ENCODE measurements at places on chromosomes 7 and 10.

- no peak for DNase-seq
Observed at GRCh38 chr10:17200001-17200911, 1.2 kb downstream of the TRDMT1 start.

GRCh38 chr10:4685491-4685890, 140.5 kb upstream of the AKR1E2 start:
- DNase-seq, result no peak

- peak; percentile 50 for DNase-seq
Observed at GRCh38 chr10:25226775-25227682, 52.2 kb downstream of the GPR158 start.

DNA sequence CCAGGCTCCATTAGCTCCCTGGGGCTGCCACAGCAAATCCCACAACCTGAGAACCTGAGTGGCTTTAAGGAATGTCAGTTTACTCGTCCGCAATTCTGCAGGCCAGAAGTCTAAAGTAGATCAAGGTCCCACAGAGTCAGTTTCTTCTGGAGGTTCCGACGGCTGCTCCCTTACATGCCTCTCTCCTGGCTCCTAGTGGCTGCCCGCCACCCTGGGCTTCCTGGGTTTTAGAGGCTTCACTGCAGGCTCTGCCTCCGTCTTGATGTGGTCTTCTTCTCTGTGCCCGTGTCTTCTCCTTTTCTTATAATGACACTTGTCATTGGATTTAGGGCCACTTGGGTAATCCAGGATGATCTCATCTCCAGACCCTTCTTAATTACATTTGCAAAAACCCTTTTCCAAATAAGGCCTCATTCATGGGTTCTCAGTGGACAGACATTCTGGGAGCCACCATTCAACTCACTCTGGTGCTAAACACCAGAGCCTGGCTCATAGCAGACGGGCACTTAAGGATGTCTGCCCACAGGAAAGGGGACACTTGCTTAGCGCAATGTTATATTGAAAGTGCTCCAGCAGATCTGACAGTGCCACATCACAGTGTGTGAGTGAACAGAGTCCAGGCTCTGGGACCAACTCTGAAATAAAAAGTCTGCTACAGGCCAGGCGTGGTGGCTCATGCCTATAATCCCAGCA, 77.6 kb downstream of the VWC2 start:
- peak; percentile 42 for DNase-seq

DNA sequence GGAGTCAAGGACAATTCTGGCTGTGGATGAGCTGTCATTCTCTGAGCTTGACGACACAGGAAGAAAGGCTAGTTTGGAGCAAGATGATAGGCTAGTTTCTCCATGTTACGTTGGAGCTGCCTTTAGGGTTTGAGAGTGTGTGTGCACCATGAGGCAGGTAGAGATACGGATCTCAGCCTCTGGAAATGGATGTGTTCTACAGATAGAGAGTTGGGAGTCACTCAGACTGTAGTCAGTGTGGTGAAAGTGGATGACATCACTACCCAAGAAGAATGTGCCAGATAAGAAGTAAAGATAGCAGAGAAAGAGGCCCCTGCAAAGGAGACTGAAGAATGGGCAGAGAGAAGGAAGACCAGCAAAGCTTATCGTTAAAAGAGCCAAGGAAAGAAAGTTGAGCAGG, 42.4 kb downstream of the PNLIPRP3 start:
- DNase-seq, result no peak

GRCh38 chr7:102469972-102470825, 5.4 kb downstream of the LRWD1 start:
- peak; percentile 15 for DNase-seq

- no peak for DNase-seq
Observed at GRCh38 chr10:88372051-88372715, 210.9 kb downstream of the RNLS start.

DNA sequence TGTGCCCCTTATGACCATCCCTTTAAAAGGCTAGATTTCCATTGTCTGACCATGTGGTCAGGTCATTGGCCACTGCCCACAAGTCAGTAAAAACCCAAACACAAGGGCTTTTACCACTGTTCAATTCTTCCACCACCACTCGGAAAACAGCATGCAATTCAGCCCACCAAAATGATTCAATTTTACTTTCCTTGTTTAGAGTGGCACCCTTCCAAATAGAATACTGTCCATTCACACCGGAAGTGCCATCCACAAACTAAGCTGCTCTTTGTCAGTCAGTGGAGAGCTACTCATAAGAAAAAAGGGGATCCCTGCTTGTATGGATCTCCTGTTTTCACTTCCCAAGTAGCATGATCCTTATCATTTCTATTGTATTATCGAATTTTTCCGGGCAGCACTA, 350.7 kb upstream of the MBL2 start:
- no peak for DNase-seq

DNA sequence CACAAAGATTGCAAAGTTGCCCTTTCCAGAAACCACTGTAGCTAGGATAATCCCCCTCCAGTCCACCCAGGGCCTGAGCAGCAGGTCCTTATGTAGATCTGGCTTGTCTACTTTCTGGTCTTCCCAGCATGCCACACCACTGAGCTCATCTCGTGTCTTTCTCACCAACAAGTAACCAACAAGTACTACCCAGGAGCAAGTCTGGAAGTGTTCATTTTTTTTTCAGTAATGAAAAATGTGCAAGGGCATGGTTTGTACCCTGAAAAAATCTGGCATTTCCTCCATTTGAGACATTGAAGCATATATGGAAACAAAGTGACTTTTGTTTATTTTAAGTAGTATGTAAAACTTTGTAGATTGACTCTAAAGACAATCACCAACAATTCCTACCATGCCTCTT, 120.8 kb downstream of the INHBA start:
- no peak for DNase-seq
